NCI-H2227 treated with DMSO at 0.1 percent for 48 hours (cell line): ENCODE measurements at places on chromosomes 2 and 18.

DNA sequence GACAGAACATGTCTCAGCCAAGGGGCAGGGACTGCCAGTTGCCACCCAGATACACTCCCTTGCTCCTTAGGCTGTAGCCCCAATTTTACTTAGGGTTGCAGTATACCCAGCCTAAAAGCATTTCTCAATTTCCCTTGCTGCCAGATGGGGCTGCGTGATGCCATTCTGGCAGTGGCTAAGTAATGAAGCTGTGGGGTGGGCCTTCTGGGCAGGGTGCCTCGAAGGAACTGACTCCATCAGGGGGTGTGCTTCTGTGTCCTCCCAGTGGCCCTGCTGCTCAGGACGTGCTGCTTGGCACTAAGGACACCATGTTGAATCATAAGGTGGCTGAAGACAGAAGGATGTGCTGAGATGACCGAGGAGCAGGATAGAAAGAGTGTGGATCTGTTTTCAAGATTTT, 74.2 kb downstream of the VWA3B start:
- no peak for DNase-seq

- DNase-seq = peak; percentile 73
These were observed 335.6 kb downstream of the CYRIA start for GRCh38 chr2:16330012-16330411.

DNA sequence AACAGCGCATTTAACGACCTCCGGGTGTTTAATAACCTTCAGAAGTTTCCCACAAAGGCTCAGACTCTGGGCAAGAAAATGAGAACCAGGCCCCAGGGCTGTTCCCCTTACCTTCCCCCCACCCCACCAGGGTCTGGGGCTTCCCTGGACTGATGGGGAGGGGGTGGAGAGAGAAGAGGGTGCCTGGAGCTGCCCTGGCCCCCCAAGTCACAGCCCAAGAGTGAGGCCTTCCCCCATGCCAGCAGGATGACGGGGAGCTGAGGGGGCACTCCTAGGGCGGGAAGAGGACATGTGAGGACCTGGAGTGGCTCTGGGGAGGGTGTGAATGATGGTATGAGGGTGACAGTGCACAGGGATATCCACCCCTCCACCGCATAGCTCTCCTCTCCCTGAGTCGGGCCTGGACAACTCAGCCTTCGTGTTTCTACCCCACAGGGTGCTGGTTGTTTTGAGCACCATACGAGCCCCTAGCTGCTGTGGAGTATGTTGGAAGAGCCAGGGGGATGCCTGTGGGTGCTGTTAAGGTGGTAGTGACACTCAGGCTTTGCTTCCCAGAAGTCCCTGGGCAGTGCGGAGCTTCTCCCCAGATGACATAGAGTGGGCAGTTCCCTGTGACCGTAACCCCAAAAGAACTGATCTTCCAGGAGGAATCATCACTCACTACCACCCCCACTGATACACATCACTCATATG, 3.9 kb downstream of the PKDCC start:
- no peak for DNase-seq

GRCh38 chr2:100062336-100062735, 80.1 kb downstream of the AFF3 start:
- no peak for DNase-seq

DNA sequence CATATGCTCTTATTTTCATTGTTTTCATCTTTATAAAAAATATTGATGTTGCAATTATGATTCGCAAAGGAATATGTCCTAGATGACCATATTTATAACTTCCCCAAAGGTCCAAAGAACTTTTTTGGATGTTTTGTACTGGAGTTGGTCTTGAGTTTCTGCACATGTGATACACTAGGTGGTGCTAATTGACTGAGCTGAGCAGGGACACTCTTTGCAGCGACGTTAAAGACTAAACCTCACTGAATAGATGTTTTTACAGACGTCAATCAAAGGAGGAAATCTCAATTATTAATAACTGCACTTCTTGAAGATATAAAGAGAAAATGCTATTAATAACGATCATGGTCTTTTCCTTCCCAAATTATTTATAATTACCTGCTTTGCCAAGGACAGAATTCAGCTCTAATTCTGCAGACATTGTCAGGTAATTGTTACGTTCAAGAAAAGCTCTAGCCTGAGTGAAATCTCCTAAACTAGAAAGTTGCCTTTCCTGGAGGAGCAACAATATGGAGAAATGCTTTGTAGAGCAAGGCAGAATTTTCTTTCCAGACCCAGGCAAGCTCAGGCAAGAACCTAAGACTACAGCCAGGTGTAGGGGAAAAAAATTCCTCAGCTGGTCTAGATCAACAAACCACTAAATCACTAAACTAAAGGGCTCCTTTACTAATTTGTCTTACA, 119.3 kb upstream of the RBBP8 start:
- DNase-seq = no peak

- DNase-seq = no peak
These were observed 54.2 kb downstream of the KCNG2 start for GRCh38 chr18:79851950-79852349.

- no peak for DNase-seq
These were observed 77.3 kb upstream of the RPL31 start for GRCh38 chr2:100924520-100925451.

GRCh38 chr2:82233806-82234205, 1929.3 kb upstream of the LRRTM1 start:
- no peak for DNase-seq

DNA sequence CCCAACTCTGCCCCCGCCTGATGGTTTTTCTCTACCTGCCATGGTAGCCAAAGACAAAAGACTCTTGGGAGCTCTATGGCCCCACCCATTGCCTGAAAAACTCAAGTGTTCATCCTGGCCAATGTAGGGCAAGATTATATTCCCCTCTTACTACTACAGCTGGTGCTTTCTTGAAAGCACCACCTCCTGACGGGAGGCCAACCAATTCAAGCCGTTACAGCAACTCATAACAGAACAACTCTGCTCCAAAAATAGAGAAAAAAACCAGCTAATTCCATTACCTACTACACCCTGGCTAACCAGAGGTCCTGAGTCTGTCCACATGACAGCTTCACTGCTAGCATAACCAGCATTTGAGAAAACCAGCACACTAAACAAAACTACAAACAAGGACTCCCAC, 127.5 kb upstream of the GAREM1 start:
- no peak for DNase-seq

- no peak for DNase-seq
These were observed 108.0 kb downstream of the SLC8A1 start for GRCh38 chr2:40343902-40344301.

DNA sequence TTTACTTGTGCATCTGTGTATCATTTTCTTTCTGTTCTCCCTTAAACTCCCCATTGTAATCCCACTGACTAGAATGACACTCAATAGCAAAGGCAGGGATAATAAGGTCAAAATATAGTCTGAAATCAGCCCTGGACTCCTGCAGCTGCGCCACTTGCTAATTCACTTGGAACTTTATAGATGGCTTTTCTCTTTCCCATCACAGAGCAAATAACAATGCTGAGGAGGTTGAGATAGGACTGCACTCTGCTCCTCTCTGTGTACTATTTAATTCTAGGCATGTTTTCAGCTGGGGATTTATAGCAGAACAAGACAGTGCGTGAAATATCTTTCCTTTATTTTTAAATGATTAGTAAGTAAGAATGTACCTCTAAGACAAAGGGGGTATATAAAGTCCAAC, 324.2 kb downstream of the LNPK start:
- peak; percentile 76 for DNase-seq

GRCh38 chr2:33670392-33670937, 71.4 kb upstream of the FAM98A start:
- DNase-seq = no peak

DNA sequence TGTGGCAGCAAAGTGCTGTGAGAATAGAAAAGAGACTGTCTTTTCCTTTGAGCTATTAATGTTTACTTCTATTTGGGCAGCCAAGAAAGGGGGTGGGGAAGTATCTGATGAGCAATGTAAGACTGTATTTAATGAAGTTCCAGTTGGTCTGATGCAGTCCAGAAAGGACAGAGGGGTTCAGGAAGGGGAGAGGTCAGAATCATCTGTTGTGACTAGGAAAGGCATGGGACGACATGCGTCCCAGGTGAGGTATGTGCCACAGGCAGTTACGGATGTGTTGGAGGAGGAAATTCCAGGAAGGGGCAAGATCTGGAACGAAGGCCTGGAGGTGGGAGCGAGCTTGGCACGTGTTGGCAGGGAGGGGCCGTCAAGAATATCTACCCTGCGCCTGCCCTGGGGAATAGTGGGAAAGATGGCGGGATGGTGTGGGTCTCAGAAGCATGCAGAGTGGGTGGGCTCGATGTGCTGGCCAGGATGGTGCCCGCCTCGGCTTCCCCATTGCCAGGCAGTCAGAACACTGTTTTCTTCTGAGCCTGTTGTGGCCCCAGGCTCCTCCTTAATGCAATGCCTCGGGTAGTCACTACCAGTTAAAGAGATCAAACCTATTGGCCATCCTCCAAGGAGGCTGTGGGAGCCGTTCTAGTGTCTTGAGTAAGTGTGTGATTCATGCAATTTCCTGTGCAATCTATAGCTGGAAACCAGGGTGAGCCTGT, 57.8 kb upstream of the TXNDC2 start:
- DNase-seq = no peak

DNA sequence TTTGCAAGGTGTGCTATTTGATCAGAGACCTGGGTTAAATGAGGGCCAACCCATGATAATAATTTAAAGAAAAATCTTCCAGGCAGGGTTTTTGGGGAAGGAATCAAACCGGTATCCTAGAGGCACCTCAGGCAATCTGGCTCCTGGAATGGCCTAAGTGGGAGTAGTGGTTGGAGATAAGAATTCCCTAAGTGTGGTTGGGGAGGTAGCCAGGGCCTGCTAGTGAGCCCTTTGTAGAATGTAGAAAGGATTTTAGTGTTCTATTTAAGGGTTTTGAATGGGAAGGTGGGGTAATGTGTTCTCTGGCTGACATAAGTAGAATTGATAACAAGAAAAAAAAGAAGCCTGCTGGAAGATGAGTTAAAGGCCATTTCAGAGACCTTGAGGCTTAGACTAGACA, 422.2 kb downstream of the XIRP2 start:
- peak; percentile 18 for DNase-seq

GRCh38 chr2:66813976-66814375, 379.1 kb downstream of the MEIS1 start:
- no peak for DNase-seq
